Muscle of leg (tissue), 16 donors: ENCODE measurements at places on chromosomes 1 and 21. TPM values are rescaled to one million over a fixed set of nuclear protein-coding genes. Genes with fewer than 3 reads are reported as not detected.

- no peak for DNase-seq
- peaks cover 23% of the 10 kb centered on the region for H3K36me3 ChIP-seq
- no peak overlapping the region for H3K27ac ChIP-seq
- no peaks in the 10 kb centered on the region for H3K27me3 ChIP-seq
Observed at GRCh38 chr1:26789931-26790330, 2.2 kb downstream of the PIGV start.

DNA sequence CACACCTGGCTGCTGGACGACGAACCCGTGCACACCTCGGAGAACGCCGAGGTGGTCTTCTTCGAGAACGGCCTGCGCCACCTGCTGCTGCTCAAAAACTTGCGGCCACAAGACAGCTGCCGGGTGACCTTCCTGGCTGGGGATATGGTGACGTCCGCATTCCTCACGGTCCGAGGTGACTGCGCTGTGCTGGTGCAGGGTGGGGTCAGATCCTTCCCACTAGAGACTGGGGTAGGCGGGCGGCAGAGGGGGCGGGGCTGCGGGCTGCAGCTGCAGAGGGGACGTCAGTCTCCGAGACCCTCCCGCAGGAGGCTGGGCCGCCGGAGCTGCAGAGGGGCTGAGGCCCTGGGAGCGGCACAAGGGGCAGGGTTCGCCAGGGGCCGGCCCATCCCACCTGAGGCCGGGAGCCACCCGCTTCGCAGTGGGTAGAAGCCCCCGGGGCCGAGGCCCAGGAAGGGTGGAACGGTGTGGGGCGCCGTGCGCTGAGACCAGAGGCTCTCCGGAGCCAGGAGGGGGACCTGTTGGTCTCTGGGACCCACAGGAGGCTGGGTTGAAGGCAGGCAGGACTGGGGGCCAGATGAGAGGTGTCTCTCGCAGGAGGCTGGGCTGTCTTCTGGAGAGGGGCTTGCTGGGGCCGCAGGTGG is 90.6 kb downstream of the TRIM11 start:
- no peak overlapping the region for H3K4me3 ChIP-seq
- peaks cover 19% of the 10 kb centered on the region for H3K4me1 ChIP-seq
- no peaks in the 10 kb centered on the region for H3K27me3 ChIP-seq
- DNase-seq, result peak; percentile 58

ID3 gene
- total RNA-seq, result 129 TPM

GRCh38 chr1:39672551-39672947 is 642 bp upstream of the NT5C1A start:
- peak; percentile 25 for DNase-seq
- peak overlapping the region; percentile 57 for H3K4me3 ChIP-seq
- H3K27ac ChIP-seq, result peak overlapping the region; percentile 25
- no peaks in the 10 kb centered on the region for H3K36me3 ChIP-seq
- peaks cover 39% of the 10 kb centered on the region for H3K27me3 ChIP-seq

GRCh38 chr1:64172458-64172983 is 30.9 kb upstream of the UBE2U start:
- H3K36me3 ChIP-seq, result peaks cover 3% of the 10 kb centered on the region
- peak overlapping the region; percentile 65 for H3K27ac ChIP-seq
- peak; percentile 85 for DNase-seq
- no peak overlapping the region for H3K4me3 ChIP-seq
- H3K4me1 ChIP-seq, result peaks cover 12% of the 10 kb centered on the region

NMNAT2 gene
- total RNA-seq, result 0.49 TPM

DNA sequence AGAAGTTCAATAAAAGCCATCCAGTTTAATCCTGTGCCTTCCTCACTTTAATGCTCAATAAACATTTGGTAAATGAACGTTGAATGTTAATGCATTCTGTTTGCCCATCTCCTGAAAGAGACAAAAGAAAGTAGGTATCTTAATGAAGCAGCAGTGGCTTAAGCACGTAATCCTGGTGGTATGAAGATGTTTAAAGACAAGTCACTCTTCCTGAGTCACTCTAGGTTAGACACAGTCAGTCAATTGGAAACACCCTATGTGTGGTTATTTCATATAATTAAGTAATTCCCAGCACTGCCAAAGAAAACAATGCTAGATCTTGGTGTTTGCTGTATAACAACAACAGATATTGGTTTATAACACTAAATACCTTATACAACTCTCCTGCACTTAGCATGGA is 334.0 kb upstream of the FMN2 start:
- H3K4me1 ChIP-seq, result no peaks in the 10 kb centered on the region
- no peak overlapping the region for H3K27ac ChIP-seq

DNA sequence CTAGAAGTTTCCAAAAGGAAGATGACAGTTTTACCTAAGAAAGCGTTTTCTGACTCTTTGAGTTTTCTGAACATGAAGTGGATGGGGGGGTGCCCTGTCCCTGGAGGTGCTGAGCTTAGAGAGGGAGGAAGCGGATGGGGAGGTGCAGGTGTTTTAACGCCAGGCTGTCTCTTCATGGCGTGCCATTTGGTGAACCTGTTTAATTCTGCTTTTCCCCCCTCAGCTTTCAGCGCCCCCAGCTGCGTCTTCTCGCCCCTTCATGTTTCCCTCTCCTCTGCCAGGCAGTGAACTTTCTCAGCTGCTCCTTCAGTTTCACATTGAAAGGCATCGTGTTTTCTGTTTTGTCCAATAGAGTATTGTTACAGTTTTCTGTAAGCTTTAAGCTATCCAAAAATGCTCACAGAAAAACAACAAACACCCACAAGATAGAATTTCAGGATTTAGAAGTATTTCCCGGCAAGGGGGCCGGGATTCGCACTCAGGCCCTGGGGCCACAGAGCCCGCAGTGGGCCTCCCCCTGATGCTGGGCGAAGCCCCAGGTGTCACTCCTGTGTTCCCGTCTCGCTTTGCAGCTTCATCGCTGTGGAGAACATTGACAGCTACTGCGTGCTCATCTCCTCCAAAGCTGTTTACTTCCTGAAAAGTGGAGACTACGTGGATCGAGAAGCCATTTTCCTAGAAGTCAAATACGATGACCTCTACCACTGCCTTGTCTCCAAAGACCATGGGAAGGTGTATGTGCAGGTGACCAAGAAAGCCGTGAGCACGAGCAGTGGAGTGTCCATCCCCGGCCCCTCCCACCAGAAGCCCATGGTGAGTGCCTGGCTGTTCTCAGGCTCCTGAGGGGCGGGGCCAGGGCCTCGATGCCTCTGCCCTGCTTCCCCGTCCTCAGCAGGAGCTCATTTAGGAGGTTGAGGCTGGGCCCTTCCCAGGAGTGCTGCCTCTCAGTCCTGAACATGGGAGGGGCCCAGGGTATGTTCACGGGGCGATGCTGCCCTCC is 111.4 kb downstream of the DHRS3 start:
- H3K27ac ChIP-seq, result no peak overlapping the region
- no peaks in the 10 kb centered on the region for H3K27me3 ChIP-seq
- H3K4me3 ChIP-seq, result no peak overlapping the region
- no peak for DNase-seq

GRCh38 chr1:220378571-220379302 is 106.5 kb upstream of the RAB3GAP2 start:
- no peaks in the 10 kb centered on the region for H3K27me3 ChIP-seq
- no peak for DNase-seq
- no peak overlapping the region for H3K27ac ChIP-seq
- no peak overlapping the region for H3K4me3 ChIP-seq

DNA sequence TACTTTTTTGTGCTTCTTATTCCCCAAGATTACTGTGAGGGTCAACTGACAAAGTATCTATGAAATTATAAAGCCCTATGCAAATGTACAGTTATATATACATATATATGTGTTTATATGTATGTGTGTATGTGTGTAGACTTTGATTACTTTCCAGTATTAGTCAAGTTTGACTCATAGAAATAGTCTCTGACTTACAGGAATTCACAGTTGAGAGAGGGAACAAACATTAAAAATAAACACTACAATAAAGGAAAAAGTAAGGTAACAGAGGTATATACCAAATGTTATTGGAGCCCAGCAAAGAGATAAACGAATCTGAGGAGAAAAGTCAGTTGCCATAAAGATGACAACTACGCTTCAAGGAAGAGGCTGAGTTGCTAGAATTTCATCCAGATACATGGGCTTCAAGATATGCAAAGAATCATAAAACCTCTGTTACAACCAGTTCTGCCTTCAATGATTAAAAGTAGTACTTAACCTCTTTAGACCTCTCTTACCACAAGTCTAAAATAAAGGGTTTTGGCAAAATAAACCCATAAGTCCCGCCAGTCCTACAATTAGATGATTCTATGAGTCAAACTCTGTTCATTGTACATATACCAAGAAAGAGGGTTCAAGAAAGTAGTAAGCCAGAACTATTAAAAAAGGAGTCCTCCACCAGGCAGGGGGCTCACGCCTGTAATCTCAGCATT is 7.2 kb downstream of the IFT25 start:
- no peak overlapping the region for H3K4me3 ChIP-seq
- H3K27ac ChIP-seq, result no peak overlapping the region
- H3K36me3 ChIP-seq, result peaks cover 8% of the 10 kb centered on the region
- no peak for DNase-seq
- no peaks in the 10 kb centered on the region for H3K4me1 ChIP-seq

KCNT2 gene
- total RNA-seq, result 10.6 TPM

DNA sequence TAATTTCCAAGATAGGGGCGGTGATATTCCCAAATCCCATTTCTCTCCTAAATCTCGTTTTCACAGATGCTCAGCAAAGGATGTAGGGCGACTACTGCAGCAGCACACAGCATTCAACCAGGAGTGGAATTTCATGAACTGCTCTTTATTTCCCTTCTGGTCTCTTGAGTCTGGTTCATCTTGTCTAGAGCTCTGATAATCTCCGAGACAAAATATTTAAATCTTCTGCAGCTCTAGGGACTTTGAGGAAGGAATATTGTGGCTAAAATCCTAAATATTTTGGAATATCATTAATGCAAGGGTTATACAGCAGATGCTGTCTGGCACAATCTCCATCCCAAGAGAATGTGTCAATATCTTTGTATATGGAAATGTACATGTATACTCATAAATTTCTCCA is 45.4 kb downstream of the KIF26B start:
- no peak overlapping the region for H3K4me3 ChIP-seq
- no peaks in the 10 kb centered on the region for H3K36me3 ChIP-seq
- H3K27me3 ChIP-seq, result peaks cover 4% of the 10 kb centered on the region
- DNase-seq, result peak; percentile 58

DNA sequence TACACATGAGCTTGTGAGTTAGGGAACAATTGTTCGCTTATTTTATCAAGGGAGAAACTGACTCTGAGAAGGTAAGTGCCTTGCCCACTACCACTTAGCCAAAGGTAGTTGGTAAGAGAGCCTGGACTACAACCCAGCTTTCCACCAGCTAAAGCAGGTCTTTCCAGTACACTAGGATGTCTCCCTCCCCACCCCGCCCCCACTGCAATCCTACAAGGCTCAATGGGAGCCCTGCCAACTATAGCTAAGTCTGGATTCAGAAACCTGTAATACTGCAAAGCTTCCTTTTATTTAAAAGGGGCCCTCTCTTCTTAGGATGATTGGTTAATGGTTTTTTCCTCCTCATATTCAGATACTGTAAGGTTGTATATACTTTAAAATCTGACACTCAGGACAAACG is 102.0 kb upstream of the C8B start:
- no peaks in the 10 kb centered on the region for H3K4me1 ChIP-seq
- no peak overlapping the region for H3K27ac ChIP-seq
- H3K27me3 ChIP-seq, result no peaks in the 10 kb centered on the region
- H3K4me3 ChIP-seq, result no peak overlapping the region

PGLYRP3 gene
- not detected for total RNA-seq

LINGO4 gene
- total RNA-seq, result 0.22 TPM

DNA sequence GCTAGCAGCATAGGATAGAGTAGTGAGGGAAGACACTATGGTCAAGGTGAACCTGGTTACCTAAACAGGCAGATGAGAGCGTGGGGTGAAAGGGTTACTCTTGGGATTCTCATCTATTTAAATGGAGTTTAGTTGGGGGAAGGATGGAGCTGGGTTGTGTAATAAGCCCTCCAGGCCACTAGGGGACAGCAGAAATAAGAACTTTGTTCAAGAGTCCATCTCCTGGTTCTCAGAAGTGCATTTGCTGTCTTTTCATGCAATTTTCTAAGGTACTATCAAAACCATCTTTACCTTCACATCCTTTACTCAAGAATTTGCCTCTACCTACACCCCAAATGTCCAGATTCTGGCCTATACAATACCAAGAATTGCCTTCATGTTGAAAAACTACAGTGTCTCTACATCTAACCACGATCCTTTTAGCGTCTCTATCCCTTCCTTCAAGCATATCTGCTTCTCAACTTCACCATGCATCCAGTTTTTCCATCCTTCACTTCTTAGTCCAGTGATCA is 28.0 kb downstream of the SLAMF1 start:
- no peaks in the 10 kb centered on the region for H3K4me1 ChIP-seq
- H3K36me3 ChIP-seq, result no peaks in the 10 kb centered on the region
- no peak overlapping the region for H3K4me3 ChIP-seq
- no peaks in the 10 kb centered on the region for H3K27me3 ChIP-seq

KRTAP12-2 gene
- total RNA-seq, result not detected
